ENCODE measurements at places on chromosomes 5 and 9. TPM values are rescaled to one million over a fixed set of nuclear protein-coding genes. Genes with fewer than 3 reads are reported as not detected.

GRCh38 chr5:146890731-146891440 is 12.3 kb upstream of the PPP2R2B start:
- no peak for DNase-seq

DNA sequence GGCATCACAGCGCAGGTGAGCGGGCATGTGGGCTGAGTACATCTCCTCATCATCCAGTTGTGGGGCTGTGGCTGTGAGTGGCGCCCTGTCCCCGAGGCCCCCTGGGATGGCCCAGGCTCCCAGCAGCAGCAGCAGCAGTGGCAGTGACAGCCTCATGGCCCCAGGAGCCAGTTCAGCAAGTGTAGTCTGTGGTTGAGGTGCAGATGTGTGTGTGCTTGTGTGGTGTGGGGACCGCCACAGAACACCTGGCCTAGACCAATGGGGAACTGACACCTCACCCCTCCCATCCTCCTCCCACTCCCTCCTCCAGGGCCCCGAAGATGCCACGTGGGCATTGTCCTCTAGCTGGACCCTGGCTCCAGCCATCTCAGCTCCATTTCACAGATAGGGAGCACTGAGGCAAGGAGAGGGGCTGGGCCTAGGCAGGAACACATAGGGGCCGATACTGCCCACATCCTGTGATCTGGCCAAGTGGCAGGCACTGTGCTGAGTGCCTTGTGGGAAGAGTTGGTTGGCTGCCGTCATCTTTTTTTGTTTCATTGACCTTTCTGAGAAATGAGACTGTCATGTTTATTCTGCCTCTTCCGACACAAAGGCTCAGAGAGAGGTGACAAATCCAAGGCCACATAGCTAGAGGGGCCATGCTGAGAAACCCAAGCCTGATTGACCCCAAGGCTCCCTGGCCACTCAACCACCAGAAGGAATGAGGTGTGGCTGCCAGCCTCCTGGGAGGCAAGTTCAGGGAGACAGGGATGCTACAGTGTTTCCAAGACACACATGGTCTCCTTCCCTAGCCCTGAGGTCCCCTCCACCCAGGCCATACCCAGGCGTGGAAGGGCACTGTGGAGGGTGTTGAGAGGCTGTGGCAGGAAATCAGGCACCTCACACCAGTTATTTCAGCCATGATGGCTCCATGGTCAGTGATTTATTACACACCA is at the start of gene MZB1:
Gene MZB1, minus strand, starts transcription at position 213 of the 938 bp plus-strand sequence. Its CDS starts 57 bp downstream, at position 156.
- DNase-seq = no peak

- no peak for DNase-seq
These were observed 3.3 kb downstream of the SETX start for GRCh38 chr9:132351404-132352045.

GRCh38 chr5:62886603-62887315 is 308.1 kb downstream of the LRRC70 start:
- no peak for DNase-seq

DNA sequence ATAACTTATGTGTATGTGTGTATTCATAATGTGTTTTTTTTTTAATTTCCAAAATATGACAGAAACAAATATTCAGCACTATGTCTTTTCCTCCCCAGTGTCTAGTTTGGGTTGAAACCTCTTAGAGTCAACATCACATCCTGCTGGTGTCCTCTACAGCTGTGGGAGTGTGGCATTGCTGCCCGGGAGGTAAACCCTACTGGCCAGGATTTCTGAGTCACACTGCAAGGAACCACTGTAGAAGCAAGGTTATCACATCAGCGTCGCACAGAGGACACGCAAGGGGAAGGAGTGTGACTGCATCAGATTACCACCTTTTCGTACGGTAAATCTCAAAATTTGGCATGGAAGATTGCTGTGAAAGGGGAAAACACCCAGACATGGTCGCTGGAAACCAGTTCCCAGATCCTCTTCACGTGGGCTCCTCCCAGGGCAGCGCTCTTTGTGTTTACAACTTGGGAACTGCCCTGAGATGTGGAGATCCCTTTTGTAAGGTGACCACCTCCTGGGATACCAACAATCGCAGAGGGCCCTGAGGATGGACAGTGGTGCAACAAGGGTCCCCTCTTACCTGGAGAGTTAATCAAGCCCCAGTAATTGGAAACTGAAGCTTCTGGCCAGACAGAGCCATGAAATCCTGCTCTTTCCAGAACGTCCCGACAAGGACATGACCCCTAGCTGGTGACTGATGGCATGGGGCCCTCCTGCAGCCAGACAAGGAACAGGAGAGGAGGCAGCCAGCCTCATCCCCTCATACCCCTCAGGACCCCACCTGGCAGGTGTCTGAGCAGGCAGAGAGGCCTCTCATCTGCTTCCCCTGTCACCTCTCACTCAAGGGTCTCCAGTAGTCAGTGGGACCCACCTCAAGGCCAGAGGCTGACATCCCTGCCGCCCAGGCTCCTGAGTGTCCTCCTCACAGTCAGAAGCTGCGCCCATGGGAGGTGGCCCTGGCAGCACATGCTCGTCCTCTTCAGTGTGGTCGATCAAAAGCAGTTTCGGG is 194.7 kb downstream of the MED10 start:
- no peak for DNase-seq

GRCh38 chr5:81482595-81482994 is 88.7 kb upstream of the ACOT12 start:
- no peak for DNase-seq

DNA sequence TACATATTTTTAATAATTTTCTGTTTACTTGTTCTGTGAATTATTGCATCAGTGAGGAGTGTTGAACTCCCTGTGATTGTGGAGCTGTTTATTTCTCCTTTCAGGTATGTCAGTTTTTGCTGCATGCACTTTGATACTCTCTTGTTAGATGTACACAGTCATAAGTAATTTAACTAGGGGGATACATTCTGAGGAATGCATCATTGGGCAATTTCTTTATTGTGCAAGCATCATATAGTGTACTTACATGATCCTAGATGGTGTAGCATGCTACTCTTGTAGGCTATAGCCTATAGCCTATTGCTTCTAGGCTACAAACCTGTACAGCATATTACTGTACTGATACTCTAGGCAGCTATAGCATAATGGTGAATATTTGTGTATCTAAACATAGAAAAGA is 9.5 kb downstream of the DENND4C start:
- DNase-seq = no peak

The CD72 gene
- not detected for total RNA-seq

The GCNT1 gene
- total RNA-seq = 10.1 TPM

The CSF1R gene
- total RNA-seq = 0.06 TPM

The TRAF1 gene
- total RNA-seq = 0.25 TPM

The LCN1 gene
- not detected for total RNA-seq

All from SJCRH30 (cell line).